ENCODE measurements at places on chromosomes 7 and 10.
A peak's percentile ranks its signal among the peaks of the same experiment; 100 is the strongest.

GRCh38 chr7:122070834-122071233 lies 73.2 kb downstream of the AASS start:
- DNase-seq = no peak

GRCh38 chr10:51321980-51322379 lies 247.7 kb downstream of the PRKG1 start:
- no peak for DNase-seq

DNA sequence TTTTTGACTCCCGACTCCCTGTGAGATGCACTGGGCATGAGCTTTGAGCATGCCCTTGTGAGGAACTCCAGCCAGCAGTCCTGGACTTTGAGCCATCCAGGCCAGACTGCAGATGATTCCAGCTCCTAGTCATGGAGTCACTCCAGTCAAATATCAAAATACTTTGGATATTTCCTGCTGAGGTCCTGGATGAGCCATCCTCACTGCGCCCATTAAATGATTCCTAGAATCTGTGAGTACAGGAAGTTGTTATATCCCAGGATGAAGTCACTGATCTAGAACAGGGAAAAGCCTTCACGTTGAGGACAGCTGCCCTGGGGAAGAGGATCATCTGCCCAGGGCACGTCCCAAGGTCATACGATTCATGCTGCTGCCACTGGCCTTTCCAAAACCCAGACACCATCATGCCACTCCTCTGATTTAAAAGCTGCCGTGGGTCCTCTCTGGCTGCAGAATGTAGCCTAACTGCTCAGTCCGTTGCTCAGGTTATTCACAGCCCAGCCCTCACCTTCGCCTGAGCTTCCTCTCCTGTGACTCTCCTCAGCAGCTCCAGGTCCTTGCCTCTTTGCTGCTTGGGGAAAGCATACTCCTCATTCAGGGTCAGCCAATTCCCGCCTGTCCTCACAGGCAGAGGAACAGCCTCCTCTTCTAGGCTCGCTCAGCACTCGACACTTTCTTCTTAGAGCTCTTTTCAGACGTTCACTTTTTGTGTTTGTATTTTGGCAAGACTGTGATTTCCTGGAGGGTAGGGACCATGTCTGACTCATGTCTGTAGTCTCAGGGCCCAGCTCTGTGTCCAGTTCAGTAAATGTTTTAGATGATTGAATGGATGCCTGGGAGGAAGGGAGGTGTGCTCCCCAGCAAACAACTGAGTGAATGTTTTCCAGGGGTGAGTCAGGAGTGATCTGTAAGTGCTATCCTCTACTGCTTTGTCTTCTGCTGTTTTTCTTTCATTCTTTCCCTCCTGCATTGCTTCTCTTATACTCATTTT lies 157.8 kb downstream of the SNX10 start:
- DNase-seq = no peak

DNA sequence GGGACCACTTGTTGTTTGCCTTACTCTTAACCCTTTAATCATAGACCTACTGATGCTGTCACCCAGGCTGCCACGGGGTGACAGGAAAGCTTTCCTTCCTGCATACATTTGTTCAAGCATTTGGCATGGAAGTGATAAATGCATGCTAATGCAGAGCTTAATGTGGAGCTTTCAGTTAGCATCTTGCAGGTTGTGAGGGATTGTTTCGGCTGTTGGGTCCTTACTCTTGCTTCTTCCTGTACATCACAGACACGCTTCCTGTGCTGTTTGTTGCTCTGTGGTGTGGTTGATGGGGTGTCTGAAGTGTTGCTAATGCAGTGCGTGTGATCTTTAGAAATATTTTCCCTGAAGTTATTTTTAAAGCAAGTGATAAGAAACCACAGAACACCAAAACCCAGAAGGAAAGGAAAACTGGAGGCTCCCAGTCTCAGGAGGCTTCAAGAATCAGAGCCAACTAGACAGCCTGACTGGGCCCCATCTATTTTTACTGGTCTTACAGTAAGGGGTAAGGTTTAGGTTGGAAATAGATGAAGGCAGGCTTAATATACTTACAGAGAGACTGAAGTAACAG lies 143.1 kb downstream of the CHN2 start:
- DNase-seq = no peak

- peak; percentile 74 for DNase-seq
Measured at GRCh38 chr7:105521717-105522463, at the start of gene PUS7. Gene PUS7, minus strand, starts transcription at chr7:105522271. Its CDS starts 13,759 bp downstream, at chr7:105508512.

- no peak for DNase-seq
Measured at GRCh38 chr7:27921081-27921836, 181.3 kb downstream of the TAX1BP1 start.

Measured in stimulated activated CD4-positive, alpha-beta T cell treated with anti-CD3 and anti-CD28 coated beads, TNF-alpha, amount 100 ng/mL, for 4 hours (primary cell).